ENCODE measurements at places on chromosomes 7 and 10.

- no peak overlapping the region for H3K27ac ChIP-seq
- H3K4me1 ChIP-seq: no peaks in the 10 kb centered on the region
- H3K4me3 ChIP-seq: no peak overlapping the region
- no peaks in the 10 kb centered on the region for H3K36me3 ChIP-seq
- no peaks in the 10 kb centered on the region for H3K27me3 ChIP-seq
Measured at GRCh38 chr7:134834689-134835462, 55.4 kb downstream of the CALD1 start.

DNA sequence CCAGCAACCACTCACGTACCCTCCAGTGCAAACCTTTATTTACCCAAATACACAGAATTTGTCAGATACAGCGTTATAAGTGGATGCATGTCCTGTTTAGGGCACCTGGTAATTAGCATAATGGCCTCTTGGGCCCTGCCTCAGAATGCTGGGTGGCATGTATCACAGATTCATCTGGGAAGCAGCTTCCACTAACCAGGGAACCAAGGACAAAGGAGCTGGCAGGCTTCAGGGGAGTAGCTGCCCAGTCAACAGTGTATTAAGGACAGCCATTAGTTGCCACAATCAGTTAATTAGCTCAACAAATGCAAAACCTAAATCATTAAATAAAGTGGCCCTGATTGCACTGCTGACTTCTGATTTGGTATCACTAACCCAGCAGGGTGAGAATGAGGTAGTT lies 105.7 kb downstream of the RAPGEF5 start:
- no peak for DNase-seq
- no peaks in the 10 kb centered on the region for H3K36me3 ChIP-seq
- H3K4me1 ChIP-seq: no peaks in the 10 kb centered on the region
- H3K4me3 ChIP-seq: no peak overlapping the region
- H3K27ac ChIP-seq: no peak overlapping the region
- no peaks in the 10 kb centered on the region for H3K27me3 ChIP-seq

- H3K27me3 ChIP-seq: no peaks in the 10 kb centered on the region
- no peaks in the 10 kb centered on the region for H3K4me1 ChIP-seq
- H3K36me3 ChIP-seq: no peaks in the 10 kb centered on the region
- DNase-seq: no peak
- no peak overlapping the region for H3K4me3 ChIP-seq
- no peak overlapping the region for H3K27ac ChIP-seq
Measured at GRCh38 chr10:77614778-77615625, 22.6 kb downstream of the KCNMA1 start.

DNA sequence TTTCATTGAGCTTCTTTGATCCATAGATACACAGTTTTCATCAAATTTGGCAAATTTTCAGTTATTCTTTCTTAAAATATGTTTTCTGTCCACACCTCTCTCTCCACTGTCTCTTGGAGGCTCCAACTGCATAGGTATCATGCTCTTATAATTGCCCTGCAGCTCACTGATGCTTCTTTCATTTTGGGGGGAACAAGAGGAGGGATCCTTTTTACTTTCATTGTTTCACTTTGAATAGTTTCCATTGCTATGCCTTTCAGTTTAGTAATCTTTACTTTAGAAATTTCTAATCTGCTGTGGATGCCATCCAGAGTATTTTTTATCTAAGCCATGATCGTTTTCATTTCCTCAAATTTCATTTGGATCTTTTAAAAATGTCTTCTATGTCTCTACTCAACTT lies 32.9 kb downstream of the KBTBD2 start:
- no peak overlapping the region for H3K4me3 ChIP-seq
- H3K27ac ChIP-seq: no peak overlapping the region
- no peaks in the 10 kb centered on the region for H3K27me3 ChIP-seq
- H3K4me1 ChIP-seq: no peaks in the 10 kb centered on the region
- no peaks in the 10 kb centered on the region for H3K36me3 ChIP-seq
- no peak for DNase-seq

- no peak overlapping the region for H3K27ac ChIP-seq
- no peaks in the 10 kb centered on the region for H3K4me1 ChIP-seq
- peaks cover 67% of the 10 kb centered on the region for H3K36me3 ChIP-seq
- DNase-seq: no peak
- H3K4me3 ChIP-seq: no peak overlapping the region
Measured at GRCh38 chr7:32574626-32575025, 79.3 kb downstream of the AVL9 start.

DNA sequence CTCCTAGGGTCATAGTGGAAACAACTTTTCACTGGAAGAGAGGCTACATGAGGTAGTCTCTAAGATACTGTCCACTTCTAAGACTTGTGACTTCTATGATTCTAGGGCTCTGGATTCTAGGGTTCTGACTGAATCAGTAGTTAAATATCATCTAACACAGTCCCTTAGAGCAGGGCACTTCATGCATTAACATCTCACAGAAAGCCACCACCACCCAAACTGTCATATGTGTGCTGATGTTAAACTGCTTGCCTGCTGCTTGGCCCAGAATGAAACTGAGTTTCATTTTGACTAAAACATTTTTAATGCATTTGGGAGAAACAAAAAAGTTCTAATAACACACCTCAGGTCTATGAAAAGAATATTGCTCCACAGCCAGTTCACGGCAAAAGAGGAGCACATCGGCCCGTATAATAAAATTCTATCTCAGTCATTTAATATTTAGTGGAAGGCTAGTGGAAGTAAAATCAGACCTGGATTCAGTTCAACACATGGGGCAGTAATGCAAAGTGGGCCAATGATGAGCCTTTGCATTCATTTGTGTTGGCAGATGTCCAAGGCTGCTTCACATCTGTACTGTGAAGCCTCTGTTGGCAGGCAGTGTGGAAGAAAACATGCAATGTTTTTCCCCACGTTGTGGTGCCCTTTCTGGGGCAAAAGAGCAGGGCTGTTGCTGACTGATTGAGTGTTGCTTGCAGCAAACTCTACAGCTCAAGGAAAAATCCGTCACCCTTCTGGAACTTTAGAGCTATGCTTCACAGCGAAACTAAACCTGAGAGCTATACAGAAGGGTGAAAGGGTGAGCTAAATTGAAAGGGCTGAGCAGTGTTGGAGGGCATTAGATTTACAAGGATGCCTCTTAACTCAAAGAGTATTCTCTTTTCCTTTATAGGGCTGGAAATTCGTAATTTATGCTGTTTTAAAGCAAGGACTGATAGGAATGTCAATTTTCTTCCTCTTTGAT lies 33.5 kb upstream of the AUTS2 start:
- H3K27me3 ChIP-seq: no peaks in the 10 kb centered on the region
- no peak overlapping the region for H3K4me3 ChIP-seq
- DNase-seq: no peak
- H3K27ac ChIP-seq: no peak overlapping the region
- no peaks in the 10 kb centered on the region for H3K36me3 ChIP-seq

- H3K4me1 ChIP-seq: no peaks in the 10 kb centered on the region
- no peak overlapping the region for H3K27ac ChIP-seq
- no peaks in the 10 kb centered on the region for H3K36me3 ChIP-seq
Measured at GRCh38 chr10:112047674-112048073, 135.9 kb downstream of the GPAM start.

DNA sequence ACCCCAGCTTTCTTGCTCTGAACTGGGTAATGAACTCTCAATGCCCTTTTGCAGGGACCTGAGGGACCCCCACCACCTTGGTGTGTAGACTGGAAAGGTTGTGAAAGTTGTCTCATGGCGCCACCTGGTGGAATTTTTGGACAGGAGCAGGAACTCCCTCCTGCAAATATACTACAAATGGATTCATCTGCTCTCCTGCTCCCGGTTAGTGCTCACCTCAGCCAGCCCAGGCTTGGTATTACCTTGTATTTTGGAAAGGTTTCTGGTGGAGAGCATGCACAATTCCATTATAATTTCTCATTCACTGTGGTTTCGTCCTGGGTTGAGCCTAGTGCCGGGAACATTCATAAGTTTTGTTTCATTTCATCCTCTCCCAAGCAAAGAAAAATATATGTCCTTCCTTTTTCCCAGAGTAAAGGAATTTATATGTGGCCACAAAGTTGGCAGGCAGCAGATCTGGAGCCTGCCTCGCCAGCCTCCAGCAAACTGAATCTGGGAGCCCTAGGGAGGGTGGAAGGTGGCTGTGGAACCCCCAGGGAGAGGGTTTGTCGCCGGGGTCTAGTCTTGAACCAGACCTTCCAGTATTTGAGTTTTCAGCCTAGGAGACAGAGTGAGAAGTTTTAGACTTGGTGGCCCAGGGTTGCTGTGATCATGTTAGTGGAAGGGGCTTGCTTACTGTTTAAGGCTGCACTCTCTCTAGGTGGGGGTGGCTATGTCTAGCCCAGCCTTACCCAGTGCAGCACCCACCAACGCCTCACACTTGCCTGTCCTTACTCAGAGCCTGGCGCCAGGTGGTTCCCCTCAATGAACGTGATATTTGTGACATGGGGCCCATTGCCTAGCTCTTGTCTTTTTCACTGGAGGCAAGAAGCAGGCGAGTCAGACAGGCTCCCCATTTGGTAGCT lies 9.5 kb downstream of the FAM241B start:
- H3K4me3 ChIP-seq: no peak overlapping the region
- H3K27ac ChIP-seq: no peak overlapping the region
- peak; percentile 70 for DNase-seq
- no peaks in the 10 kb centered on the region for H3K36me3 ChIP-seq
- no peaks in the 10 kb centered on the region for H3K4me1 ChIP-seq

DNA sequence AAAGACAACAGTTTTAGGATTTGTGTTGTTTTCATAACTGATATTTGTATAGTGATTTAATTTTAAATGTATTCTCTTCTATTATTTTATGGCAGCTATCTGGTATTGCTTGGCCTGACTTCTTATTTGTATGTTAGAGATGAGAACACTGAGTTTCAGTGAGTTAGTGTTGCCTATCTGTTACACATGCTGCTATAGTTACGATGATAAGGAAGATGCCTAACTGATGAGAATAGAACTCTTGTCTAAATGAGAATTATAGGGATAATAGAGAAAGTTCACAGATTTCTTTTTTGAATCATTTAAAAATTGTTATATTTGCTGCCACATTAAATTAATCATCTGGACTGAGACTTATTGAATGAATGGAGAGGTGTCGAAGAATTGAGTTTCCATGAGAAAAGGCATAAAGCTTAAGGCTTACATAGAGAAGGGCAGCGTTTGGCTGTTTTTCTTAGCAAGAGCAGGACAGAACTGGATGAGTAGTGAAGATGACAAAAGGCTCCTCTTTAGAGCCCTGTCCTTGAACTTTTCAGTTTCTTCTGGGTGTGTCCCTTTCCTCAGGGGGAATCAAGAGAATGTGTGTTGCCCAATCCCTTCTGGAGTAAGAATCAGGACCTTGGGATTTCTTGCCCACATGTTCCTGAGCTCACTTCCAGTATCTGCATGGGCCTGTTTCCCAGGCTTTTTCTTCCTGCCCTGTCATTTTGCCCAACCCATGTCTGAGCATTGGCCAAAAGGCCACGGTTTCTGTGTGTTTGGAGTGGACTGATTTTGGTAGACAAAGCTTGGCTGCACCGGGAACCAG lies 195.6 kb upstream of the CSTF2T start:
- H3K36me3 ChIP-seq: no peaks in the 10 kb centered on the region
- no peak overlapping the region for H3K27ac ChIP-seq
- no peak for DNase-seq
- no peaks in the 10 kb centered on the region for H3K27me3 ChIP-seq

- no peak for DNase-seq
- H3K4me3 ChIP-seq: no peak overlapping the region
- H3K36me3 ChIP-seq: no peaks in the 10 kb centered on the region
- H3K27ac ChIP-seq: no peak overlapping the region
- H3K27me3 ChIP-seq: no peaks in the 10 kb centered on the region
- no peaks in the 10 kb centered on the region for H3K4me1 ChIP-seq
Measured at GRCh38 chr7:105402221-105403095, 13.7 kb upstream of the SRPK2 start.

DNA sequence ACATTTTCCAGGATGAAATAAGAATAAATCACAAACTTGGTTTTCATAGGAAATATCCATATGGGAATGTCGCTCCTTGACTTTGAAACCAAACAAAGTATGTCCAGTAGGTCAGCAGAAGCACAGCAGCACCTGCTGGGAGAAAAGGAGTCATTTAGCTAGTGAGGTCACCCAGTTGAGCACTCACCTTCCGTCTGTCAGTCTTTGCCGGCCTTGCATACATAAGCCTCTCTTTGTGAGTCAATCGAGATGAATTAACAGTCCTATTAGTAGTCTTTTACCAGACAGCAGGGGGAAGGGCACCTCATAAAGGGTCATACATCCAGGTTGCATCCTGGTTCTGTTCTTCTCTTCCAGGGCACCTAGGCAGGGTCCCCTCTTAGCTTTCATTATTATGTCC lies 232.5 kb upstream of the FZD1 start:
- no peak overlapping the region for H3K4me3 ChIP-seq
- H3K4me1 ChIP-seq: no peaks in the 10 kb centered on the region
- no peak for DNase-seq
- no peaks in the 10 kb centered on the region for H3K36me3 ChIP-seq
- no peak overlapping the region for H3K27ac ChIP-seq

DNA sequence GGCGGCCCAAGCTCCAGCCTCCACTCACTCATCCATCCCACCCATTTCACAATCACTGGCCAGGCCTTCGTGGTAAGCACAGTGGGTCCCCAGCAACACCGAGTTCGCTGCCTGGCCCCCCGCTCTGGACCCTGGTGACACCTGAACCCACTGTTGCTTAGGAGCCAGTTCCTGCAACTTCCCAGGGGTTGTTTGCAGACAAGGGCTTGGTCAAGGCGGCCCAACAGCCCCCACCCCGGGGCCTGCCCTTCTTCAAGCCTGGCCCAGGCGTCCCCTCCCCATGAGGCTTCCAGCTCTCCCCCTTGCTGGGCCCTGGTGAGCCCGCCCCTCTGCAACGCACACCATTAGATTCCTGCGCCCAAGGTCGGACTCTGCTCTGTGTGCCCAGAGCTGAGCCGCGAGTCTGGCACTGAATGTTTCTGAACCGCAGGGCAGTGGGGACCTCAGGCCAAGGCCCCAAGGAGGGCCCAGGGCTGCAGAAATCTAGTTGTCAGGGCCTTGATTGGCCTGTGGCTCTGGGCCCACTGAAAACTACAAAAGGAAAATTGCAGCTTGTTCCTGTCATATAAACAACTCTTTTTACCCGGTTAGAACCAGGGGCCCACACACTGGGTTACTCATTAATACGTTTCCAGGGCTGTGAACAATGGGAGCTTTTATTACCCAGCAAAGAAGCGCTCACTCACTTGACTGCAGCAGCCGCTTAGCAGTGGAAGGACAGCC lies 2.1 kb upstream of the COX19 start:
- peaks cover 4% of the 10 kb centered on the region for H3K36me3 ChIP-seq
- H3K27ac ChIP-seq: no peak overlapping the region
- H3K27me3 ChIP-seq: peaks cover 3% of the 10 kb centered on the region
- H3K4me3 ChIP-seq: no peak overlapping the region
- DNase-seq: no peak

DNA sequence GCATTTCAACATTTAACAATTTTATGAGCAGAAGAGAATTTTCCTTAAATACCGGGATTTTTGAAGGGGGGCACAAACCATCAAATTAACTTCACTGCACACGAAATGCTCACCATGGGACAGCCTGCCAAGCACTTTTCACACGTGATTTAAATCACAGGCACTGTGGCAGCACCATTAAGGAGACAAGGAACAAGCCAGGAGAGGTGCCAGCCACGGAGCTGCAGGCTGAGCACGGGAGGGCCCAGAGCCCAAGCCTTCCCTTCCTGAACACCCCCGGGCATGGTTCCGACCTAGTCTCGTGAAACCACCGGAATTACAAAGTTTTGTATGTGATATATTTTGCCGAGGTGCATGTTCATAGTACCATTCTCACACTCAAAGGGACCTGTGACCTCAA lies 13.4 kb downstream of the PITRM1 start:
- no peak overlapping the region for H3K4me3 ChIP-seq
- DNase-seq: no peak
- H3K27ac ChIP-seq: no peak overlapping the region
- peaks cover 17% of the 10 kb centered on the region for H3K36me3 ChIP-seq
- no peaks in the 10 kb centered on the region for H3K27me3 ChIP-seq
- H3K4me1 ChIP-seq: no peaks in the 10 kb centered on the region

All from B cell (primary cell).